ENCODE measurements at places on chromosomes 5 and 9.

DNA sequence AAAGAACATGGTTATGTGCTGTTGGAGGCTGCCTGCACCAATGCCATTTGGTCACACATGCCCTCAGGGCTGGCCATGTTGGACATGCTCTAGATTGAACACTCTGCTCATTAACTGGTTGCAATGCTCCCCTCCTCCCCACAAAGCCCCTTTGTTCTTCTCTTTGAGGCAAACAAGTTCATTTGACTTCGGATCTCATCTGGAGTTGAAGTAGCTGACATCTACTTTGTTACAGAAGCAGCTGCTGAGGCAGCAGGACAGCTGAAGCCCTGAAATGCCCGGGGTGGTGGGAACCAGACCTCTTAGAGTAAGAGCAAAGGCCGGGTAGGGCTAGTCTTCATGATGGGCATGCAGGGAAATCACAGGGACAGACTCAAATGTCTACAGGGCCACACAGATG lies 123.5 kb downstream of the APBA1 start:
- no peak for DNase-seq
- no peaks in the 10 kb centered on the region for H3K36me3 ChIP-seq
- H3K27ac ChIP-seq, result no peak overlapping the region
- H3K27me3 ChIP-seq, result peaks cover 18% of the 10 kb centered on the region

DNA sequence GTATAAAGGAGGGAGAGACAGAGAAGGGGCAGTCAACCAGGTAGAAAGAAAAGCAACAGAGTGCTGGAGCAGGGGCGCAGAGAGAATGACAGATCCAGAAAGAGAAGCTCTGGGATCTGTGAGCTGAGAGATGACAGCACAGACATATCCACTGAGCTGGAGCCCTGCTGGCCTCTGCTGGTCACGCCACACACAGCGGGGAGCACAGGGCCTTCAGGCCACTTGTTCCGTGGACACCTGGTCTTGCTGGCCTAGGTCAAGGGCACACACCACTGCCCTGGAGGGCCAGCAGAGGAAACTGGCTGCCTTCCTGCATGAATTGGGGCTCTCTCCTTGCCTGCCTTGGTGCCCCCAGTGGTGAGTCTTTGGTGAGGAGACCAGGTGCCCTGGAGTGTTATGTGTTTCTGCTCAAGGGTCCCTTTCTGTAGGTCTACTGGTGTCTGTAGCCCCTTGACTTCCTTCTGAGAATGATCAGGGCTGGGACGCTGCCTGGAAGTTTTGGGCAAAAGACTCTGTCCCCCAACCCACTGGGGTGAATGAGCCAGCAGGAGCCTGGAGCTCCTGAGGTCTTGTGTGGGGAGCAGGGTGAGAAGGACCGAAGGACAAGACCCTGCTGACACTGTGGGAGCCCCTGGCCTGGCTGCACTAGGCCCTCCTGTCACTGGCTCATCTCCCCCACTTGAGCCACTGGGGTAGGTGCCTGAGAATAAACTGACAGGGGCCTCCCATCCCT lies 59.2 kb upstream of the ADAMTS2 start:
- no peaks in the 10 kb centered on the region for H3K36me3 ChIP-seq
- no peak overlapping the region for H3K27ac ChIP-seq
- H3K4me1 ChIP-seq, result no peaks in the 10 kb centered on the region
- H3K4me3 ChIP-seq, result no peak overlapping the region

DNA sequence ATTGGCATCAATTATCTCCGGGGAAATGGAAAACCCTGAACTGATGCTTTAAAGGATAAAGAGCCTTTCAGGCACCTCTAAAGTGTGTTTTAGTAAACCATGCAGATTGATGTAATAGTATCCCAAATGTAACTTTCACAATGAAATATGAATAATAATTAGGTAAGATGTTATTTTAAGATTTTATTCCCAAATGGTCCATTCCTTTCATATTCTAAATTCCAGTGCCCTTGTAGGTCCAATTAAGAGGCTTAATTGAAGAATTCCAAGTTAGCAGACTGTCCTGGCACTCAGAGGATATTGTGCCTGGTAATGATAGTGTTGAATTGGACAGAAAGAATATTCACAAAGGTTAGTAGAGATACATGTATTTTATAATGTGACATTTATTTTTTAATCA lies 352.5 kb upstream of the NUDT12 start:
- DNase-seq, result no peak
- H3K27ac ChIP-seq, result no peak overlapping the region
- H3K4me1 ChIP-seq, result no peaks in the 10 kb centered on the region
- no peak overlapping the region for H3K4me3 ChIP-seq
- H3K36me3 ChIP-seq, result no peaks in the 10 kb centered on the region
- no peaks in the 10 kb centered on the region for H3K27me3 ChIP-seq

DNA sequence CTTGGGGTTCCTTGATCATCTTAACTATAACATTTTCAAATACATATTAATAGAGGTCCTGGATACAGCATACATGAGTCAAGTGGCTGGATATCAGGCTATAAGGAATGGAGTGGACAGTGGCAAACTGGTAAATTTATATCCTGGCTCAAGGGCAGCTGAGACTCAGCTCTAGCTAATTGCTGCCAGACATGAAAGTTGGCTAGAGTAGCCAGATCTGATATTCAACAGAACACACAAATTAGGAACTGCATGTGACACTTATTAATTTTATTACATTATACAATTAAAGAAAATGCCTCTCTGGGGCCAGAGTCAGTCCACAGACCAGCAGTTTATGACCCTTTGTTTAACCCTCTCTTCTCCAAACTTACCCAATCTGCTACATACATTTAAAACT lies 206.5 kb downstream of the KCTD16 start:
- no peak overlapping the region for H3K4me3 ChIP-seq
- no peak overlapping the region for H3K27ac ChIP-seq
- DNase-seq, result no peak
- no peaks in the 10 kb centered on the region for H3K36me3 ChIP-seq

DNA sequence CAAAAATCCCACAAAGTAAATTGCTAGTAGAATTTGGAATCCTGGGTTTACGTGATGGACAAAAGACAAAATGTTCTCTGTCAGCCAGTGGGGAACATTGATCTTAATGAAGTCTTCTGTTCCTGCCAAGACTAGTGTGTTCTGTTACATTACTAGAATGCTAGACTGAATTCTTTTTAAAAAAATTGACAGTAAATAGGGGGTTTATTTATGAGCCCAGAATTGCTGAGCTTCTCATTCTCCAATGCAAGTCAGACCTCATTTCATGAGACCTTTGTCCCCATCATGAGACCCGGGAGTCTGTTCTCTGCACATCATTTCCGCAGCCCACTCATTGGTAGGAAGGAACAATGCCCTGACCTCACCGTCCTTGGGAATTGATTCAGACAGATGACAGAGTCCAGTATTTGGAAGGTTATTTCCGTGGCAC lies 173.8 kb upstream of the OTULINL start:
- H3K27me3 ChIP-seq, result no peaks in the 10 kb centered on the region
- H3K4me1 ChIP-seq, result peaks cover 6% of the 10 kb centered on the region
- no peaks in the 10 kb centered on the region for H3K36me3 ChIP-seq
- DNase-seq, result no peak
- no peak overlapping the region for H3K4me3 ChIP-seq
- no peak overlapping the region for H3K27ac ChIP-seq

All from activated naive CD4-positive, alpha-beta T cell treated with anti-CD3 and anti-CD28 coated beads for 36 hours (primary cell).